Cortex of kidney (tissue), 1 donor: ENCODE measurements at places on chromosomes 7 and 10.

DNA sequence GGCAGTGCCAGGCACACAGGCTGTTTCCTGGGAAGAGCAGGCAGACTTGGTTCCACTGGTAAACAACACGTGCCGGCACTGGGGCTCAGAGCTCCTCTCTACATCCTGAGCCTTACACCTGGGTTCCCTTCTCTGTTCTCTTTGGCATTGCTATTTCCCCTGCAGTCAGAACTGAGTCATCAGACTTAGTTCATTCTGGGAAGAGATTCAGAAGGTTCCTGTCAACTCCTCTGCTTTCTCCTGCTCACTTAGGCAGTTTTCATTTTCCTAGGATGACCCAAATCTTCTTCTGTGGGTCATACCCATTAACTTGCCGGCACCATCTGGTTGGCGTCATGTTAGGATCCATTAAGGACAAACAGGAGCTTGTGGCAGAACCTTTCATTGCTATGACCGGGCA lies 33.4 kb upstream of the LRRC18 start:
- DNase-seq, result no peak

- DNase-seq, result no peak
These were observed 74.4 kb upstream of the EFCAB10 start for GRCh38 chr7:105655500-105656380.

- no peak for DNase-seq
These were observed 334.0 kb downstream of the PLXNA4 start for GRCh38 chr7:132242192-132242812.

GRCh38 chr10:113858541-113858940 lies 4.1 kb downstream of the NHLRC2 start:
- DNase-seq, result no peak

- DNase-seq, result no peak
These were observed 83.8 kb downstream of the EBLN1 start for GRCh38 chr10:22133749-22134624.

- no peak for DNase-seq
These were observed 10.5 kb upstream of the SRPK2 start for GRCh38 chr7:105399043-105399725.

DNA sequence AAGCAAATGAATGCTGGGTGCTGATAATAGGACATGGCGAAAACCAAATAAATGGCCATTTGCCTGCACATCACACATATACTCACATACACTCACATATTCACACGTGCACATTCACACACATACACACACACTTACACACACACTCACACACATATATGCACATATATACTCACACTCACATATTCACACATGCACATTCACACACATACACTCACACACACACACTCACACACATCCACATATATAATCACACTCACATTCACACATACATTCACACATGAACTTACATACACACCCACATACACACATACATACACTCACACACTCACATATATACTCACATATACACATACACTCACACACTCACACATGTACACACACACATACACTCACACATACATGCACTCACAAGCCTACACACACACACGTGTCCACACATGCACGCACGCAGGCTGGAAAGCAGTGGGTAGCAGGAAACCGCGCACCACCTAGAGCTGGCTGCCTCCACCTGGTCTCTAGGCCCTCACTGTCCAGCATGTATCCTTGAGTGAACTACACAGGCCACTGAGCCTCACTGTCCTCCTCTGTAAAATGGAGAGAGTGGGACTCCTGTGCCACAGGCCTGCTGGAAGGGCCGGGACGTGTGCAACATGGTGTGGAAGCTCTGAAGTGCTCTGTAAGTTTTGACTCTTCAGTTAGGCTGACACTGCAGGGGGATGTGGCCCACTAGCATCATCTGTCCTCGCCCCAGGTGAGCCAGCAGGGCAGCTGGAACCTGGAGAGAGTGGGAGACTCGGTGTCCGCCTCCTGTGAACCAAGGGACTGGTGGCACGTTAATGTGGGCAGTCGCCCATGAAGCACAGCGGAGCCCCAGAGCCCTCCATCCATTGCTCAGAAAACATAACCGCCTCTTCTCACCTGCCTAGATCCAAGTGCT lies 14.9 kb downstream of the TMEM72 start:
- DNase-seq, result no peak
